ENCODE measurements at places on chromosomes 16 and 17.

- no peak for DNase-seq
These were observed 3.7 kb downstream of the NLGN2 start for GRCh38 chr17:7411427-7411750.

DNA sequence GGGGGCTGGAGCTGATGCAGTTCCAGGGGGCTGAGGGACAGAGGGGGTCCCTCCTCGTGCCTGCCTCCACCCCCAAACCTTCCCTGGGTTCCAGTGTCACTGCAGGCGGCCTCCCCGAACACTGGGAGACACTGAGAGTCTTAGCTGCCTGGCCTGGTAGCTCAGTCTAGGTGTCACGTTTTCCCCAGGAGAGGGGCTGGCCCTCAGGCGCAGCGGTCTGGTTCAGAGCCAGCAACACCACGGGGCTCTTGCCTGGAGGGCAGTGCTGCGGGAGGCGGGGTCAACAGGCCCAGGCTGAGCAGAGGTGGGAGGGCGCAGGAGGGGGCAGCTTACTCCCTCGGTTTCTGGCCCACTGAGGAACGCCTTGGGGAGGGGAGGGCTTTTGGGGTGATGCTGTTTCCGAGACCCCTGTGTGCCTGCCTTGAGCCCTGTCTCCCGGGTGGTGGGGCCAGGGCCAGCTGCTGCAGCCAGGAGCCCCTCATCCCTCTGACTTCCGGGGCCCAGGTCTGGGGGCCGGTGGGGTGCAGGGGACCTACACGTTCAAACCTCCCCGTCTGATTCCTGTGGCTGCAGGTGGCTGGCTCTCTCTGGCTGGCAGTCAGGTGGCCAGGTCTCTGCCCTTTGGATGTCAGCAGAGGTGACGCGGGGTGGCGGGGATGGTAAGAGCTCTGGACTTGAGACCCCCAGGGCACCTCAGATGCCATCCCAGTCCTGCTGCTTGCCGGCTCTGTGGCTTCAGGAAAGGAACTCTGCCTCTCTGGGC is 89.3 kb upstream of the GSE1 start:
- DNase-seq: no peak

GRCh38 chr17:7296189-7296861 is 1.9 kb upstream of the YBX2 start:
- peak; percentile 80 for DNase-seq

GRCh38 chr16:57530522-57531252 is 5.7 kb downstream of the CCDC102A start:
- no peak for DNase-seq

DNA sequence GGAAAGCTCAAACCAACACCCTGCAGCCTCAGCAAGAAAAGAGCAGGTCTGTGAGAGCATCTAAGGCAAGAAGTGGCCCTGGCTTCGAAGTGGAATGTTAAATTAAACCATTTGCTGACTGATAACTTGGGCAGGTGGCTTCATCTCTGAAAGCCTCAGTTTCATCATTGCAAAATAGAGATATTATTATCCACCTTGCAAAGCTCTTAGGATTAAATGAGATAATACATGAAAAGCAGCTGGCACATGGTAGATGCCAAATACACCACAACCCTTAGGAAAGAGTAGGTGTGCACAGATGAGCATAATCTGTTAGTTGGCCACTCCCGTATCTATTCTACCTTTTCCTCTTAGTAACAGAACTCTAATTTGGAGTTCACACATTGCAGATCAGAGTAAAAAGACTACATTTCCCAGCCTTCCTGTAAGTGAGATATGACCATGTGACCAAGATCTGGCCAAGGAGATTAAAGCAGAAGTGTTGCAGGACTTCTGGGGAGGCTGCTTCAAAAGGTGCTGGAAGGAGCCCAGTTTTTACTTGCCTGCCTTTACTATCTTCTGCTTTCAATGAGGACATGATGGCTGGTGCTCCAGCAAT is 288.7 kb downstream of the SOX9 start:
- no peak for DNase-seq

- no peak for DNase-seq
These were observed 3.4 kb downstream of the HOXB3 start for GRCh38 chr17:48586355-48587258.

GRCh38 chr16:2854700-2855309 is 3.2 kb downstream of the PRSS22 start:
- DNase-seq: peak; percentile 29

- no peak for DNase-seq
These were observed 5.2 kb downstream of the SMCR8 start for GRCh38 chr17:18320301-18320700.

DNA sequence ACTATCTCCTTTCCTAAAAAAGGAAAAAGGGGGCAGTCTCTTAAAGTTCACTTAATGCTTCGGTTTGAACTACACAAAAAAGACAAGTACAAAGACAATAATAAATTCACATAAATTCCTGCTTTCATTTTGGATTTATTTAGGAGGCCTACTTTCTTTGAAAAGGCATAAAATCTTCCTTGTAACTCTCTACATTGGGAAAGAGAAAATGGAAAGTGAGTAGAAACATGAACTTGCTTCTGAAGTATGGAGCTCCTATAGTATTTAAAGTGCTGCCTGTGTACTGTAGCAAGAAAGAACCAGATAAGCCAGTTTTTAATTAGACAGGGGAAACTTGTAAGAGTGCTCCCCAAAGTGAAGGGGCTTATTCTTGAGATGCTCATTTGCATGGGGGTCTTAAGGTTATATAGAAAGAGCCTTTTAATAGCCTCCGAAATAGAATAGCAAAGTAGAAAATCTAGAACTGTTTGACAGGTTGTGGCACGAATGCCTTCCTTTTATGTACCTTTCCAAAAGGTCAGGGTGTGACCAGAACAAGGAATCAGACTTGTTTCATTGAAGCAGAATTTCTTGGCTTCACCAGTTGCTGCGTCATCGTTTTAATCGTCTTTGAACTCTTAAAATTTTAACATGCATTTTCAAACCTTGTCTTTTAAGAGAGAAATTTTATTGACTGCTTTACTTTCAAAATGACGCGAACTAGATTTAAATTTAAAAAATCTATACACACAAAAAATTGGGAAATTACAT is 12.9 kb downstream of the GAN start:
- no peak for DNase-seq

GRCh38 chr16:71373073-71373472 is 14.6 kb downstream of the CALB2 start:
- DNase-seq: no peak

DNA sequence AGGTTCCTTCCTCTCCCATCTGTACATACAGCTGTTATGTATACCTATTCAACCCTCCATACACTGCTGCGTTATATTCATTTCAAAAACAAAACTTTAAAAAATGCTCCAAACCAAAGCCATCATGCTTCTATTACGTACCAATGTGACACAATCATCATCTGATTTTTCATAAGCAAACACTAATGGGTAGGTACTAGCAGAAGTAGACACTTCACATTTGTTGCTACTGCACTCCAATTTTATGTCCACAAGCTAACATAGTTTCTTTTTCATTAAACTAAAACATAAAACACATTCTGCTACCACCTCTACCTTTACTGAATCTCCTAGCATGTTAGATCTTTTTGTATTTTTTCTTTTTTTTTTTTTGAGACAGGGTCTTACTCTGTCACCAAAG is 57.5 kb downstream of the PARN start:
- no peak for DNase-seq

- no peak for DNase-seq
These were observed 72.7 kb upstream of the GNG13 start for GRCh38 chr16:873243-873661.

GRCh38 chr17:83136156-83136555 is 56.7 kb downstream of the METRNL start:
- DNase-seq: no peak

GRCh38 chr17:81519284-81520020 is 6.9 kb upstream of the ACTG1 start:
- DNase-seq: peak; percentile 65

DNA sequence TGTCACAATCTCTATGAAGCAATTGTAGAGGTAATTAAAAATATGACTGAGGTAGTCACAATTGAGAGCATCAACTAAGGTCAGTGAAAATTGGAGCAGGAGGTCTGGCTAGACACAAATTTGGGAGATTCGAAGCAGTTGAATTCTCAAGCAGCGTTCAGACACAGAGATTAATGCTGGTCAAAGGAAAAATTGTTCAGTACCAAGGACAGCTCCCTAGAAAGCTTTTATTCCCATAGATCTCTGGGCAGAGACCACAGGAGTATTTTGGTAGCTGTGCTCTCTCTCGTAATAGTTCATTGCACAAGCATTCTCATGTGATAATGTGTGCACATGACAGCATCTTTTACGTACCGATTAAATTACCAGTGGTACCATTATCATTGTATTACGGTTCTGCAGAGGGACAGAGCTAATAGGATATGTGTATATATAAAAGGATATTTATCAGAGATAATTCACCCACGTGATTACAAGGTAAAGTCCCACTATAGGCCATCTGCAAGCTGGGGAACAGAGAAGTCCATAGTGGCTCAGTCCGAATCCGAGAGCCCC is 387.5 kb upstream of the HSBP1 start:
- no peak for DNase-seq

GRCh38 chr17:49393491-49394255 is 21.0 kb downstream of the PHB1 start:
- no peak for DNase-seq

GRCh38 chr17:3546521-3546920 is 11.1 kb downstream of the TRPV3 start:
- no peak for DNase-seq

DNA sequence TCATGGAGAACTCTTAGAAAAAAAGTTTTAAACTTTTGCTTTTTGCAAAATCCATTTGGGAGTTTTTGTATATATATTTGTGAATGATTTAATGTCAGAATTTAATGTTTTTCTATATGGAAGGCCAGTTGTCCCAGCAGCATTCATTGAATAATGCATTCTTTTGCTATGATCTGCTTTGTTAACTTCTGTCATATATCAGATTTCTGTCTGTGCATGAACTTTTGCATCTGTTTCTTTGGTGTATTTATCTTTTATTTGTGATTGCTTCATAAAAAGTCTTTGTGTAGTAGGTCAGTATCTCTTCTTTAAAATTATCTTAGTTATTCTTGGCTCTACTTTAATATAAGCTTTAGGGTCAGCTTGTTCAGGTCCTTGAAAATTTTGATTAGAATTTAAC is 84.2 kb downstream of the MAP2K4 start:
- DNase-seq: no peak

- DNase-seq: no peak
These were observed 58.0 kb downstream of the XYLT1 start for GRCh38 chr16:17412791-17413190.

DNA sequence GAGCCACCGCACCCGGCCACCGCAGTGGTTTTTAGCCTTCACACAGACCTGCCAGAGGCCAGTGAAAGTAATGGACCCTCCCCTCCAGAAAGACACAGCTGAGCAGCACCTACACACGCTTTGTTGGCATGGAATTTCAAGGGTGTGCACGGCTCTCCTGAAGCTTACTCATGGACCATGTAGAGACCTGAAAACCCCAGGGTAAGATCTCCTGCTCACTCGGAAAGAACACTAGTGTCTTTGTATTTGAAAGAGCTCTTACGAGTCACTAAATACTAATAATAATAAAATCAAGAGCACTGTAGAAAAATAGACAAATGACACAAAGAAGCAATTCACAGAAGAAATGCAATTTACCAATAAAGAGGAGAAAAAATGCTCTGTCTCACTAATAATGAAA is 20.0 kb downstream of the SLC43A2 start:
- no peak for DNase-seq

GRCh38 chr16:80341263-80341662 is 199.5 kb upstream of the DYNLRB2 start:
- DNase-seq: no peak

- DNase-seq: no peak
These were observed 6.5 kb downstream of the CPNE7 start for GRCh38 chr16:89581861-89582563.

DNA sequence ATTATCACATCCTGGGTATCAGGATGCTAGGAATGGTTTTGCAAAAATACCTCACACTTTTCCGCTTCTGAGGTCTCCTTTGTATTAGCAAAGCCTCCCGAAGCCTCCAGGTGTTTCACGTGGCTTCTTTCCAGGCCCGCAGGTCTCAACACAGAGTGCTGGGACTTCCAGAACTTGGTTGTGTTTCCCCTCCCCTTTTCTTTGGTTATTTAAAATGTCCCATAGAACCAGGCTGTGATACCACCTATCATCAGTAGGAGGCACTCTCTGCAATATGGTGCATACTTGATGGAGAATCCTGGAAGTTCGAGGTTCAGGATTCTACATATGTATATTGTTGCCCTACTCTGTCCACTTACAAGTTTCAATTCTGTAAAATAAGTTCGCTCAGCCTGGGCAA is 28.8 kb downstream of the ATP2C2 start:
- no peak for DNase-seq

GRCh38 chr17:40111221-40112128 is 10.3 kb upstream of the MSL1 start:
- DNase-seq: peak; percentile 86

- DNase-seq: no peak
These were observed 815 bp downstream of the ATAD5 start for GRCh38 chr17:30832438-30833124.

DNA sequence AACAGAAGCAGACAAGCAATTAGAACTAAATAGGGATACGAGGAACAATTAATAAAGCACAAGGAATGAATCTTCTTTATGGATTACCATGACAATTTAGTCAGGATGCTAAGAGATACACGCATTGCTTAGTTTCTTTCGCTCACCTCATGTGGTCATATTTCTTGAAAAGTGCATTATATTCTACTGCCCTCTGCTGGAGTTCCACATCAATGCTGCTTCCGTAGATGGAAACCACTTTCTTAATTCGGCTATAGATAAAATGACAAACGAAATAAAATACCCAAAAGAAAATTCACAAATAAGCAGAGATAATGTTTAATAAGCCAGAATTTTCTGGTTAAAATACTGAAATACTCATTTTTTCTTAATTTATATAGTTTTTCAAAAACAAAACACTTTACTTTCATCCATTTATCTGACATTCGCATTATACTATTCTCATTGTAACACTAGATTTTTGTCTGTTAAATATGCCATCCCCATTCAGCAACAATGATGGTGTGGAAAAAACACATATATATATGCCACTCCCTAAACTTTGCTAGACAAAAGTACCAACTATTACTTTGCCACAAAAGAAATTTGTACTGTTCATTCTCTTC is 22.0 kb upstream of the PHLPP2 start:
- DNase-seq: peak; percentile 43

DNA sequence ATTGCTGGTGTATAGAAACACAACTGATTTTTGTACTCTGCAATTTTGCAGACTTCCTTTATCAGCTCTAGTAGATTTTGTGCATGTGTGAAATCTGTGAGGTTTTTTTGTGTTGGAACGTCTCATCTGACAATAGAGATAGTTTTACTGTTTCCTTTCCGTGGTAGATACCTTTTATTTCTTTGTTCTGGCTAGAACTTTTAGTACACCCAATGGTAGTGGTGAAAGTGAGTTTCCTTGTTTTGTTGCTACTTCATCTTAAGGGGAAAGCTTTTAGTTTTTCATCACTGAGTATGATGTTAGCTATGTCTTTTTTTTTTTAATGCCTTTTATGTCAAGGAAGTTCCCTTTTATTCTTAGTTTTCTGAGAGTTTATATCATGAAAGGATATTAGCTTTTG is 118.1 kb downstream of the OR1D5 start:
- DNase-seq: no peak

- no peak for DNase-seq
These were observed 207.7 kb downstream of the LAT start for GRCh38 chr16:29192329-29193247.

Data from activated CD4-positive, alpha-beta T cell treated with anti-CD3 and anti-CD28 coated beads, Interleukin-10, Interleukin-2, amounts not matched to agents 100 ng/mL and 50 ng/mL, durations not matched to agents 16 hours and 8 hours (primary cell).